ENCODE measurements at places on chromosomes 5 and 9.

DNA sequence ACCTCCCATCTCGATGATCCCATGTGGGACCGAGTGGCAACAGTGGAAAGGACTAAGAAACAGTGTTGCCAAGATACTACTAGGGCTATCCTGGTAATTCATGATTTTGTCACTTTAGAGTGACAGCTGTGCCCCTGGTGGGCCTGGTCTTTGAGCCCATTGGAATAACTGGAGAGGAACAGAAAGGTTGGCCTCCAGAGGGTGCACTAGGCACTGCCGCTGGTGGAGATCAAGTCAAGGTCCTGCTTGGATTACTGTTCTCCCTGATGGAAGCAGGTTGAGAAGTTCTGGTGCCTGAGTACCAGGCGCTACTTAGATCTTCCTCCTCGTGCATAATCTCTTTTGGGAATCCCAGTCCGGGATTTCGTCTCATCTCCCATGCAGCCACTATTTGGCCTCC, 129.6 kb downstream of the SEC61B start:
- no peak for DNase-seq

DNA sequence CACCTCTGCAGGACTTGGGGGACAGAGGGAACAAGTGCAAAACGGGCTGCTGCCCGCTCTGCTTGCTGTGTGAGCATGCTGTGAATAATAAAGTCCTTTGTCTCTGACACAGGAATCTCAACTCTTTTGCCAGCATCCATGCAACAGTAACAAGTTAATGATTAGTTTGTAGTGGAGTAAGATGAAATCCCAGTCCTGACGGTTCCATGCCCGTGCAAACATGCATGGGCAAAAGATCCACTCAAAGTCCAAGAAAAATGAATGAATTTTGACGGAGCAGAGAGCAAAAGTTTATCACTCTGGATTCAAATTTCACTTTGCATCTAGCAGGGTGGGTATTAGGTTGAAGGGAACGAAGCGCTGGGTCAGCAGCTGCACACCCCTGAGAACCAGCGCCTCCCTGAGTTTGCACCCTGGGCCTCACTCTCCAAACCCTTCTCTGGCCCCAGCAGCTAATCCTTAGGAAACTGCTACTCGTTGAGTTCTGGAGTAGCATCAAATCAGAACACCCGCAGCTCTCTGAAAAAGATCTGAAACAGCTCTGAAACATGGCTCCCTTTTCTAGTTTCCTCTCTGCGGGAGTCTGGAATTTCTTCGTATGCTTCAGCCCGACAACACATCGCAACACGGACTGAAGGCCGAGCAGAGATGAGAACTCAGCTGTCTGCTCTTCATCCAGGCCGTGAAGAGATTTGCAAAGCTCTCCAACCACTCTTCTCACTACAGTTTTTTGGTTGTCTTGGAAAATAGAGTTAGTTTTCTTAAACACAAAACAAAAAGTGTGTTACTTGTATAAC, 45.6 kb upstream of the RUFY1 start:
- DNase-seq, result no peak

DNA sequence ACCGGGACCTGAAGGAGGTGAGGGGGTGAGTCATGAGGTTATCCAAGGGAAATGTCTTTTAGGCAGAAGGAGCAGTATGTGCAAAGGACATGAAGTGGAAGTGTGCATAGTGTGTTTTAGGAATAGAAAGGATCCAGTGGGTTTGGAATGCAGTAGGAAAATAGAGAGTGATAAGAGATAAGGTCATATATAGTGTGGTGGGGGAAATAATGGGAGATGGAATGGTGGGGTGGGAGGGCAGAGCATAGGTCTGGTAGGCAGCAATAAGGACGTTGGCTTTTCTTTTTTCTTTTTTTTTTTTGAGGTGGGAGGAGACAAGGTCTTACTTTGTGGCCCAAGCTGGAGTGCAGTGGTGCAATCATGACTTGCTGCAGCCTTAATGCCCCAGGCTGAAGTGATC, 17.8 kb downstream of the SNX24 start:
- no peak for DNase-seq

GRCh38 chr9:77939149-77939668, 92.4 kb downstream of the GNAQ start:
- no peak for DNase-seq

DNA sequence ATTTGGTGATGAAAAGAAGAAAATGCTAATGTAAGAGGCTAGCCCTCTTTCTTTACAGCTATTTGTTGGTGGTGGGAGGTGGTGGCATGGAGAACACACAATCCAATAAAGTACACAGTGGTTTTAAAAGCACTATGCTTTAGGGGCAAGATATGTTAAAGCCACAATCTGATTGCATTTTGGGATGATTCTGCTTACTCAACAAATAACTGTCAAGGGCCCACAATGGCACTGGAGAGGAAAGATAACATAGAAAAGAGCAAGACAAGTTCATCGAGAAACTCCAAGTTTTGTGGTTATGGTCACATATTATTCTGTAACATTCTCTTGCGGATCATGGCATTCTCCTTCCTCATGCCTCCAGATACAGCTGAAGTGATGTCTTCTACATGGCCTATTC, 38.8 kb downstream of the OTP start:
- no peak for DNase-seq

- DNase-seq, result peak; percentile 98
Observed at GRCh38 chr5:32193591-32193990, 19.5 kb upstream of the GOLPH3 start.

DNA sequence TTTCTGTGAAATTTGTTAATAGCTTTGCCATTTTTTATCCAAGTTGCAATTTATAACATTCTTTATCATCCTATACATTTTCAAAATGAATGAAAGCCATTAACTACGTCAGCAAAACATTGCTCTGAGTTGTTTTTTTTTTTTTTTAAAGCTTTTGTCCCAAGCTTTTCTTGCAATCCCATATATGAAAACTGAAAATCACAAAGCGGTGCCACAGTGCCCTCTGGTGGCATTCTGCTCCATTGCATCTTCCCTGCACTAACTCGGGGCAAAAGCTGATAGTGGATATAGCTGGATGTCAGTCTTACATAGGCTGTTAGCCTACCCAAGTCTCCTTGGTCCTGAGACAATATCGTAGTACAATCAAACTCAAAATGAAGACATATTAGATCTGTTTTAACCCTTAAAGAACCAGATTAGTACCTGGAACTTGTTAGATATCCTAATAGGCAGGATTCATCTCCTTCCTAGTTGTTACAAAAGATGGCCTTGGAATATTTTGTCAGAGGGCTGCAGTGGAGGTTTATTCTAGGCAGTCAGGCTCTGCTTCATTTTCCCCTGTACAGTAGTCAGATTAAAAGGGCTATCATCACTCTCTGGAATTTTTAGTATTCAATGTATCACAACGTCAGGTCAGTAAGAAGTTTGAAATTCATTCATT, 669.9 kb downstream of the PTPRD start:
- peak; percentile 69 for DNase-seq

DNA sequence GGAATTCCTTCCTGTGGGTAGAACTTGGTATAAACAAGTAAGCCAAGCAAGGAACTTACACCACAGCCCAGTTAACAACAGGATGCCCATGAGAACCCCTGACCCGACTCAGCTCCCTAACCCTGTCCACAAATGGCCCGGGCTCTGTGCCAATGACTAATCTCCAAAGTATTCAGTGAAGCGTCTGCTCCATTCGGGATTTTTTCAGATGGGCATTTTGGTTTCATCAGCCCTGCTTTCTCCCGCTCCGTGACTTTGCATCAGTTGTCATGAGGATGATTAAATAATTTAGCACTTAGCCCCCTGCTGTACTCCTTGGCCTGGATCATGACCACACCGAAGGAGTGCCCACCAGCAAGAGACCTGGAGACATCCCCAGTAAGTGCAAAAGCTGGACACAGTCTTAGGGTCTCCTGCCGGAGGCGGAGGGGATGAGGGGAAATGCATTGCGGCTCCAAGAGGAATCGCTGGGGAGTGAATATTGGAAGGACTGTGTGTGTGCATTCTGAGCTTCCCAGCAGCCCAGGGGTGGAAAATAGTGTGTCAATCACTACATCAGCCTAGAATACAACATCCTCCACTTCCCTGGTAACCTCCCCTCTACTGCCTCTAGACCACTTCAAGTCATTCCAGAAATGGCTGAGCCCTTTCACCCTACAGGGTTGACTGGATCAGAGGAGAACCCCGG, 41.4 kb upstream of the DNAH5 start:
- no peak for DNase-seq

DNA sequence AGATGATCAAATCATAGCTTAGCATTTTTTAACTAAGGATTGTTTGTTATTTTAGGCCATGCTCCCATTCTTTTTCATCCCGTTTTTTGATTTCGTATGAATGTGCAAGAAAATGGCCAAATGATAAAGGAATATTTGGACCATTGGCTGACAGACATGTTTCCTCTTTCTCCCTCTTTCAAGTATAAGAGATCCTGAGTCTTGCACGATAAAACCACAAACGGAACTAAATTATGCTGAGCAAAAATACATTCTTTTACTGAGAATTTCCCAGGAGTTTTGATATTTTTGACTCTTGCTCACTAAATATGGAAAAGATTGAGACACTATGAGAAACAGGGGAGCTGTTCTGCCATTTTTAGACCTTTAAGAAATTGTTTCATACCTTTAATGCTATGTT, 90.4 kb upstream of the KLF9 start:
- peak; percentile 32 for DNase-seq

- no peak for DNase-seq
Observed at GRCh38 chr5:11851965-11852716, 52.1 kb downstream of the CTNND2 start.

DNA sequence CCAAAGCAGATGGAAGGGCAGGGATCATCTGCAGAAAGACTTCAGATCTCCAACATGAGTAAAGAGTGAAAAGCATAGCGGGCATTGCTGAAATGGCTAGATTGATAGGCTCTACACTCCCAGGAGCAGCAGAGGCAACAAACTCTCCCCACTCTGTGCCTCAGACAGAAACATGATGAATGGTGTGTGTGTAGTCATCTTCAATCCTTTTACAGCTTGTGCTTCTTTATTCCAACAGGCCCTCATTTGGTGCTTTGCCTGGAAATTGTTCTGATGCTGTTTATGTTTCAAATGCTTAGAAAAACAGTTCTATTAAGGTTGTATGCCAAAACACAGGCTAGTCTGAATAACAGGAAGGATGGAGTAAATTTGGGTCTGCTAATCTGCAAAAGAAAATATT, 176.2 kb downstream of the DMRTA1 start:
- DNase-seq, result no peak

DNA sequence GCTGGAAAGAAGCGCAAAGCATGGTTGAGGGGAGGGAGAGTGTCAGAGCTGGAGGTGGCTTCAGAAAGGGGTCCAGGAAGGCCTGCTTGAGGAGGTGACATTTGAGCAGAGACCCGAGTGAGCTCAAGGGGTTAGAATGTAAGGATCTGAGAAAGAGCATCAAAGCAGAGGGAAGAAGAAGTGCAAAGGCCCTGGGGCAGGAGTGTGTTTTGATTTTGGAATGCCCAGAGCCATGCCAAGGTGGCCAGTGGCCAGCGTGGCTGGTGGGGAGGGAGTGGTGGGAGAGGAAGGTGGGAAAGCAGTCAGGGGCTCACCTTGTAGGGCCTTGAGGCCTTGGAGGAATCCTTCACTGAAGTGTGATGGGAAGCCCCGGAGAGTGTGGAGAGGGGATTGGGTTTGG, 15.4 kb downstream of the FGF18 start:
- DNase-seq, result no peak

- no peak for DNase-seq
Observed at GRCh38 chr9:18261181-18261580, 212.8 kb upstream of the ADAMTSL1 start.

- no peak for DNase-seq
Observed at GRCh38 chr5:149838881-149839739, 105.5 kb downstream of the PDE6A start.

GRCh38 chr5:139743001-139743771, 52.4 kb upstream of the PSD2 start:
- DNase-seq, result no peak

GRCh38 chr5:108531367-108532128, 149.7 kb upstream of the FBXL17 start:
- DNase-seq, result no peak

- DNase-seq, result no peak
Observed at GRCh38 chr5:142676318-142676717, 9.6 kb downstream of the FGF1 start.

- no peak for DNase-seq
Observed at GRCh38 chr9:93907551-93908199, 47.5 kb downstream of the BARX1 start.

DNA sequence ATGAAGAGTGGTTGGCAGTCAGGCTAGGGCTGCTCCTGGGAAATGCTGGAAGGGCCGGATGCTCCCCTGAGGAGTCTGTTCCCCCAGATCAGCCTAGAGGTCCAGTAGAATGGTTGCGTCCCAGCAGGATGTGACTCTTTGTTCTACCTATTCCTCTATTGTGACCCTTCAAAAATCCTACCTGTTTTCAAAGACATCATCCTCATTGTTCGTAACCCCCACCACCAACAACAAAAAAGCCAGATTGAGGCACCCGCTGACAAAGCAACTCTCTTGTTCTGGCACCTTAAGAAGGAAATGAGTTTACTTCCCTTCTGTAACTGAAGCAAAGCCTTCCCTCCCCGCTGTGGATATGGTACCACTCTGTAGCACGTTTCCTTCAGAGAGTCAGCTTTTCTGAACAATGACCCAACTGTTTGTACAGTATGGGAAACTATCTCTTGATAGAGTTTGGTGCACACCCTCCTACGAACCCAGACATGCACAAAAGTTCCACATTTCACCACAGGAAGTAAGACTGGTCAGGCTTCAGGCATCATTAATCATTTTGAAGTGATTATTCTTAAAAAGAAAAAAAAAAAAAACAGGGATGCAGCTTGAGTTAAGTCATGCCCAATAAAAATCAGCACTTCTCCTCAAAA, 207.2 kb downstream of the ENC1 start:
- peak; percentile 90 for DNase-seq

DNA sequence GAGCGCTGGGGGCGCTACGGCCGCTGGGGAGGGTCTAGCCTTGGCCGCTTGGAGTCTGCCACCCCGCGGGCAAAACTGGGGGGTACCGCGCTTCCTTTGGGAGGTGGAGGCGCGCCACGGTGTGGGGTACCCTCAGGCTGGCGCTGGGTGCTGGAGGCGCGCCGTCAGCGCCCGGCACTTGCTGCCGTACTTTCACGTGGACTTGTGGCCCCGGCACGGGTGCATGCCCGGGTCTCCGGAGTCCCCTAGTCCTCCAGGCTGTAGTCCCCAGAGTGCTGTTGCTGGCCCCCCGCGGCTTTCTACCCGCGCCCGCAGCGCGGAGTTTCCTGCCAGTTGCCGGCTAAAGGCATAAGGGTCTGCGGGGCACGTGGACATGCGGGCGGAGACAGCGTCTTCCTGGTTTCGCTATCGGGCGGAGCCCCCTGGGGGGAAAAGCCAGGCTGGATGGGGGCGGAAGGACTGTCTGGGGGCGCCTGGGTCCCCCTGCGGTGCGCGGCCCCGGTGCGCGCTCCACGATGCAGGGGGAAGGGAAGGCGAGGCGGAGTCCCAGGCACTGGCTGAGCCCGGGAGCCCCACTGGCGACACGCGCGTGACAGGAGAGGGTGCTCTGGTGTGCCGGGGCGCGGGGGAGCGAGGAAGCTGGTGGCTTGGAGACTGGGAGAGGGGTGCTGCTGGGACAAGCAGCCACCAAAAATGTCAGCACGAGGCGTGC, 666 bp downstream of the PPARGC1B start:
- peak; percentile 82 for DNase-seq

GRCh38 chr5:33203931-33204330, 236.8 kb upstream of the TARS1 start:
- no peak for DNase-seq
